Uterus (tissue), 4 donors: ENCODE measurements at places on chromosomes 5 and 9. TPM values are rescaled to one million over a fixed set of nuclear protein-coding genes. Genes with fewer than 3 reads are reported as not detected.

Gene CDO1
- 33.9 TPM for total RNA-seq

Gene ADAMTS12
- 7.4 TPM for total RNA-seq

Gene IRX4
- not detected for total RNA-seq

Gene EQTN
- 0.97 TPM for total RNA-seq

Gene NUTM2F
- total RNA-seq, result not detected

Gene KIF2A
- 33.8 TPM for total RNA-seq

Gene PLEKHG4B
- total RNA-seq, result not detected

Gene GLT6D1
- total RNA-seq, result not detected

GRCh38 chr5:180532268-180532667, 38.1 kb downstream of the CNOT6 start:
- no peaks in the 10 kb centered on the region for H3K36me3 ChIP-seq
- no peak for DNase-seq
- H3K27me3 ChIP-seq, result no peaks in the 10 kb centered on the region
- no peak overlapping the region for H3K27ac ChIP-seq

GRCh38 chr9:101477736-101478135, 42.2 kb upstream of the ALDOB start:
- no peak overlapping the region for H3K27ac ChIP-seq
- DNase-seq, result no peak
- no peak overlapping the region for H3K4me3 ChIP-seq
- no peaks in the 10 kb centered on the region for H3K36me3 ChIP-seq
- no peaks in the 10 kb centered on the region for H3K27me3 ChIP-seq

DNA sequence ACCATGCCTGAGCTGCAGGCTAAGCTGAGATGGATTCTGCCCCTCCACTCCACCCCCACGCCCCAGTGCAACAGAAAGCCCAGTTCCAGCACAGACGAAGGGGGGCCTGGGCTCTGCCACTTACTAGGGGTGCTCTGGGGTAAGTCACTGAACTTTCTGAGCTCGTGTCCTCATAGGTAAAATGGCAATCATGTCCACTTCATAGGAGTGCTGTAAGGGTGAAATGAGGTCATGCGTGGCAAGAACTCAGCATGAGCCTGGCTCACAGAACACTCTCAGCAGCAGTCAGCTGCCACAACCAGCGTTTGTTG, 8.4 kb upstream of the PSD2 start:
- no peaks in the 10 kb centered on the region for H3K36me3 ChIP-seq
- no peaks in the 10 kb centered on the region for H3K27me3 ChIP-seq
- H3K4me3 ChIP-seq, result peak overlapping the region; percentile 51

DNA sequence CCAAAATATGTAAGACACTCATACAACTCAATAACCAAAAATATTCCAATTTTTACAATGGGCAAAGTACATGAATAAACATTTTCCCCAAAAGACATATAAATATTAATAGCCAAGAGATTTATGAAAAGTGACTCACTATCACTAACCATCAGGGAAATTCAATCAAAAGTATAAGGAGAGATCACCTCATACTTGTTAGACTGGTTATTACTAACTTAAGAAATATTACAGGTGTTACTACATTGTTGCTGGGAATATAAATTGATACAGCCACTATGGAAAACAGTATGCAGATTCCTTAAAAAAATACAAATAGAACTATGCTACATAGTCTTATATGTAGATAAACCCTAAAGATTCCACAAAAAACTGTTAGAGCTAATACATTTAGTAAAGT, 21.8 kb downstream of the BTNL8 start:
- H3K4me1 ChIP-seq, result no peaks in the 10 kb centered on the region
- H3K36me3 ChIP-seq, result no peaks in the 10 kb centered on the region
- H3K27ac ChIP-seq, result no peak overlapping the region
- H3K4me3 ChIP-seq, result no peak overlapping the region
- no peak for DNase-seq

DNA sequence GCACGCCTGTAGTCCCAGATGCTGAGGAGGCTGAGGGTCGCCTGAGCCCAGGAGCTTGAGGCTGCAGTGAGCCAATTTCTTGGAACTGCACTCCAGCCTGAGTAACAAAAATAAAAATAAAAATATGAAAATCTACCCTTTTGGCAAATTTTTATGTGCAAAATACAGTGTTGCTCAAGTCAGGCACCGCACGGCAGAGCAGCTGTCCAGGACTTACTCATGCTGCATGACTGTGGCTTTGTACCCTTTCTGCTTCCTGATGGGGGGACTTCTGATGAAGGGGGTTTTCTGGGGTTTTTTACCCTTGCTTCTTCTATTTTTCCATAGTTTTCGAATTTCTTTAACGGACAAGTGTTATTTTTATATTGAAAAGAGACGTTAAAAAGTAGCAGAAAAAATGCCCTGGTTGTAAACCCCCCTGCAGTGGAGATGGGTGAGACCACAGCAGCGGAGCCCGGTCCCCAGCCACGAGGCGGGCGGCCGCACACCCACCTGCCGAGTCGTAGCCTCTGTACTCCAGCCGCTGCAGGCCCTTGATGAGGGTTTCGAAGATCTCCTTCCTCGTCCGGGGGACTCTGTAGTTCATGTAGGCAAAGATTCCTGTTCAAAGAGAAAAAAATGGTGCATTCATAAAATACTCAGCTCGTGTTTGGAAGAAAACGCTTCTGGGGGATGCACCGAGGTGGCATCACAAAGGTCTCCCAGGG, 15.0 kb downstream of the GFPT2 start:
- H3K4me3 ChIP-seq, result no peak overlapping the region
- no peak overlapping the region for H3K27ac ChIP-seq
- no peaks in the 10 kb centered on the region for H3K27me3 ChIP-seq
- no peaks in the 10 kb centered on the region for H3K36me3 ChIP-seq

GRCh38 chr9:106869028-106869427, 6.1 kb downstream of the ZNF462 start:
- H3K36me3 ChIP-seq, result no peaks in the 10 kb centered on the region
- no peaks in the 10 kb centered on the region for H3K27me3 ChIP-seq
- H3K4me3 ChIP-seq, result no peak overlapping the region

DNA sequence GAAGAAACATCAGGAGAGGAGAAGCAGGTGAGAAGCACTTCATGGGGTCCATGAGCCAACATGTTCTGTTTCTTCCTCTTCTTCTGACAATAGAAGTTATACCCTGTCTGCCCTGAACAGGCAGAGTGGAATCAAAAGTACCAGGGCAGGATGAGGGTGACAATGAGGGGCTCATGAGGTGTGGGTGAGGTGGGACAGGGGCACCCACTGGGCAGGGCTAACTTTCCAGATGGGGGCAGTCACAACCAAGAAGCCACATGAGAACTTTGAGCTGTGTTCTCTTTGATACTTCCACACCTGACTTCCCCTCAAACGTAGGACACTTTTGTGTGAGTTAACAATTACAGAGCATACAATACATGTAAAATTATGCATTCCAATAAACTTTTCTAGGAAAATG, 92.7 kb downstream of the LHFPL2 start:
- no peaks in the 10 kb centered on the region for H3K4me1 ChIP-seq
- H3K36me3 ChIP-seq, result no peaks in the 10 kb centered on the region
- no peak for DNase-seq
- no peak overlapping the region for H3K27ac ChIP-seq
- H3K4me3 ChIP-seq, result no peak overlapping the region
- H3K27me3 ChIP-seq, result no peaks in the 10 kb centered on the region

- no peaks in the 10 kb centered on the region for H3K4me1 ChIP-seq
- H3K27me3 ChIP-seq, result no peaks in the 10 kb centered on the region
- no peak overlapping the region for H3K4me3 ChIP-seq
- no peak overlapping the region for H3K27ac ChIP-seq
- H3K36me3 ChIP-seq, result no peaks in the 10 kb centered on the region
Measured at GRCh38 chr5:55860288-55860687, 9.1 kb downstream of the IL31RA start.

GRCh38 chr9:130438382-130438981, 6.3 kb upstream of the ASS1 start:
- DNase-seq, result no peak
- no peaks in the 10 kb centered on the region for H3K36me3 ChIP-seq
- H3K4me3 ChIP-seq, result no peak overlapping the region
- no peaks in the 10 kb centered on the region for H3K27me3 ChIP-seq
- H3K27ac ChIP-seq, result no peak overlapping the region

DNA sequence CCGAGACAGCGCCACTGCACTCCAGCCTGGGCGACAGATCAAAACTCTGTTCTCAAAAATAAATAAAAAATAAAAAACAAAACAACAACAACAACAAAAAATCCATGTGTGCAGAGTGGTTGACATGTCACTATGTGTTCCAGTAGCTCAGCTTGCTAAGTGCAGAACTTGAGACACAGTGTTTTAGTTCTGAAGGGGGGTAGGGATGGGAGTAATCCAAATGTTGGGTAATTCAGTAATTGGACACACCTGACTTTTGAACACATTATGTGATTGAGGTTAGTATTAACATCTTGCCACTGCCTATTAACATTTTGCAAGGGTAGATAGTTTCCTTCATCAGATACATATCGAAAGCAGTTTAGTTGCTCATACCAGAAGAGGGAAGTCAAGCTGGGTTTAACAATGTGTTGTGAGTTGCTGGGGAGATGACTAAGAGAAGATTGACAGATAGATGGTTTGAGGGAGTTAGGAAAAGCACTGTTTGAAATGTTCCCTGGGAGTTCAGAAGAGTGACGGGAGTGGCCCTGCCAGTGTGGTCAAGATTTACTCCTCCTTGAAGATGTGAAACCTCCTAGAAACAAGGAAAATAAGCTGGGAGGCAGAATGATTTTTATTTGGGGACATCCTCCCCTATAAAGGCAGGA, 928 bp downstream of the HACD4 start:
- no peaks in the 10 kb centered on the region for H3K27me3 ChIP-seq
- peak overlapping the region; percentile 88 for H3K27ac ChIP-seq
- no peaks in the 10 kb centered on the region for H3K4me1 ChIP-seq
- peak overlapping the region; percentile 67 for H3K4me3 ChIP-seq

GRCh38 chr5:56958595-56958994, 6.7 kb upstream of the MIER3 start:
- H3K4me3 ChIP-seq, result no peak overlapping the region
- H3K4me1 ChIP-seq, result no peaks in the 10 kb centered on the region

- H3K27ac ChIP-seq, result no peak overlapping the region
- no peaks in the 10 kb centered on the region for H3K4me1 ChIP-seq
- DNase-seq, result no peak
- no peak overlapping the region for H3K4me3 ChIP-seq
- no peaks in the 10 kb centered on the region for H3K27me3 ChIP-seq
Measured at GRCh38 chr5:171647904-171648260, 137.7 kb upstream of the SMIM23 start.

DNA sequence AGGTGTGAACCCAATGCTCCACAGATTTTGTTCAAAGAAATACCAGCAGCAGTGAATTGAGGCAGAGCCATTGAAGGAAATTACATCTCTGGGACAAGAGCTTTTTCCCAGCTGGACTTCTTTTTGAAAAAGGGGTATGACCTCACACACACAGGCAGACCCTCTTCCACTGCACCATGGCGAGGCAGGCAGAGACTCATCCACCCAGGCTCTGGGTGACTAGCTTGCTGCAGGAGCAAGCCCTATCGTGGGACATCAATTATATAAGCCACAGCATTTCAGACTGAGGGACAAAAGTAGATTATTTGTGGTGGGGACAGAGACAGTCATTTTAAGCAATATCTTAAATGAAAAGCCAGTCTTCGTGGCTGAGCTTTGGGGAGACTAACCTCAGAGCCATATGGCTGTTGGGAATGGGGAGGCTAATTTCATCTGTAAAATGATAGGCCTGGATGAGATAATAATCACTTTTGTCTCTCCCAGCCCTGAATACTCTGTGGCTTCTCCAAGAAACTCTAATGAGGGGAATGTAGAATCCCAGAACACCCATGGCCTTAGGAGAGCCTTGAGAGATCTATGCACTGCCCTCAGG, 113.1 kb upstream of the TNC start:
- no peaks in the 10 kb centered on the region for H3K4me1 ChIP-seq
- H3K27ac ChIP-seq, result no peak overlapping the region
- H3K27me3 ChIP-seq, result no peaks in the 10 kb centered on the region
- no peak for DNase-seq
- no peaks in the 10 kb centered on the region for H3K36me3 ChIP-seq
- H3K4me3 ChIP-seq, result no peak overlapping the region

DNA sequence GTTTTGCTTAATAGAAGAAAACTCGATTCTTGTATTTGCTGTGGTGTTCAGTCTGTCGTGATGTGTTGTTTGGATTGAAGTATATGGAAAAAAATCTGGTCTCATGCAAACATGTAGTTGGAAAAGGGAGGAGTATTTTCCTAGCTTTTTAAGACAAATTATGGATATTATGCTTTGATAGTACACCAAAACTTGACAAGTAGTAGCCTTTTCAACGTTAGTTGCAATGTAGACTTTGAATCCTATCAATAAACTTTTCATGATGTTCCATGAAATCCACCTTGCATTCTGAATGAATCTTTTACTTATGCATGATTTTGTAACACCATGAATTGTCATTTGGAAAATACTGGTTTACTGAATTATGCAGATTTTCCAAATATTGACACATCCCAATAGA, 64.2 kb downstream of the LHX2 start:
- no peak overlapping the region for H3K4me3 ChIP-seq
- no peaks in the 10 kb centered on the region for H3K36me3 ChIP-seq
- H3K27me3 ChIP-seq, result no peaks in the 10 kb centered on the region
- H3K4me1 ChIP-seq, result no peaks in the 10 kb centered on the region

DNA sequence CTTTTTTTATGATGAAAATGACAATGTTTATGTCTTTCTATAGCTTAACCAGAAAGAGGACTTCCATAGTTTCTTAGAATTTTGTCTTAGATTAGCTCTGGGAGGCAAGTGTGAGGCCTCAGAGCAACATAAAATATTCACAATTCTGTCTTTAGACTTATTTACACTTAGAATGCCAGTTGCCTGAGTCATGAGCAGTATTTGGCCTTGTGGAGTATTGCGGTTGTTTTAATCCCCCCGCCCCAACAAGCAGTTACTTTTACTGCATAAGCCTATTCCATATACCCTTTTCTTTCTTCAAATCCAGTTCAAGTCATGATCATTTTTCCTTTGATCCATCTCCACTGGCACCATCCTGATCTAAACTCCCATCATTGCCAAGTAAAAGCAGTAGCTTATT, 198.0 kb upstream of the EGFLAM start:
- H3K4me1 ChIP-seq, result no peaks in the 10 kb centered on the region
- no peak overlapping the region for H3K27ac ChIP-seq
- no peak overlapping the region for H3K4me3 ChIP-seq
- H3K36me3 ChIP-seq, result no peaks in the 10 kb centered on the region

DNA sequence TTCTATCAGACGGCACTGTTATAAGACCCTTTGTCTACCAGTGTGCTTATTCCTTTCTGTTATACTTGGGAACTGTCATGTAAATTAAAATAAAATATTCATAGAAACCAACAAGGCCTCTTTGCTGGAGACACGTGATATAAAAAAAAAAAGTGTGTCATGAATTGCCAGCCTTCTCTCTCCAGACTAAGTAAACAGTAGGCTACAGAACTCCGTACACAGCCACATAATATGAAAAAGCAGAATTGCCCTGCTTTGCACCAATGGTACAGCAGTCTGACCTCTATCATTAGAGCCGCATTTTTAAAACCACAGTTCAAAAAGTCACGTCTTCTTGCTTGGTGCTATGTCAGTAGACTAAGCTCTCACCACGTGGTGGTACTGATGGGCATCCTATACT, 231.3 kb downstream of the SEMA5A start:
- H3K27ac ChIP-seq, result no peak overlapping the region
- no peaks in the 10 kb centered on the region for H3K27me3 ChIP-seq
- H3K36me3 ChIP-seq, result no peaks in the 10 kb centered on the region
- DNase-seq, result no peak
- H3K4me1 ChIP-seq, result no peaks in the 10 kb centered on the region
- no peak overlapping the region for H3K4me3 ChIP-seq
